NCI-H146 (cell line): ENCODE measurements at places on chromosomes 5 and 9.

DNA sequence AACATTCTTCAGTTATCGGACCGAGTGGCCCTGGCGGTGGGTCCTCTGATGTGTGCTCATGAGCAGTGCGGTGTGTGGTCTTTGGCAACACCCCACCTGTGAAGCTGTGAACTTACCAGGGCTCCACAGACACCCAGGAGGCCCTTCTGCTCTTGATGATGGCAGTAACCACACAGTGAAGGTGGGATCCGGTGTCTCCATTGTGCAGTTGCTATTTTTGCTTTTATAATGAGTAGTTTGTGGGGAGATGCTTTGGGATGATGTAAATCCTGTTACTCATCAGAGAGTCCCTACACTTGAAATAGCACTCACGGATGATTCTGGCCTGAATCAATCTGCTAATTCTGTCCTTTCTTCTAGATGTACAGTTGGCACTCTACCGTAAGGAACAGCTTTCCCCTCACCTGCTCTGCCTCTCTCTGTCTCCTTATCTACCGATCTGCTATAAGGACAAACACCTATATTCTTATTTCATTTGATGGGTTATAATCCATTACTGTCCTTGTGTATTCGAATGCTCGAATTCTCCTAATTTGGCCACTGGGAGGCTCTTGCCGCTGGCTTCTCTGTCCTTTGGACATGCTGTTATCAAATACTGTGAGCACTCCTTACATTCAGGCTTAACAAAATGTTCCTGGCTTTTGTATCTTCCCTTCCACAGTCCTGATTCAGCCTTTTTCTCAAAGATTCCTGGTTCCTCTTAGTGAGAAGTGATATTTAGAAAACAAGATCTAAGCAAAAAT is 20.2 kb downstream of the ATPSCKMT start:
- DNase-seq, result no peak

DNA sequence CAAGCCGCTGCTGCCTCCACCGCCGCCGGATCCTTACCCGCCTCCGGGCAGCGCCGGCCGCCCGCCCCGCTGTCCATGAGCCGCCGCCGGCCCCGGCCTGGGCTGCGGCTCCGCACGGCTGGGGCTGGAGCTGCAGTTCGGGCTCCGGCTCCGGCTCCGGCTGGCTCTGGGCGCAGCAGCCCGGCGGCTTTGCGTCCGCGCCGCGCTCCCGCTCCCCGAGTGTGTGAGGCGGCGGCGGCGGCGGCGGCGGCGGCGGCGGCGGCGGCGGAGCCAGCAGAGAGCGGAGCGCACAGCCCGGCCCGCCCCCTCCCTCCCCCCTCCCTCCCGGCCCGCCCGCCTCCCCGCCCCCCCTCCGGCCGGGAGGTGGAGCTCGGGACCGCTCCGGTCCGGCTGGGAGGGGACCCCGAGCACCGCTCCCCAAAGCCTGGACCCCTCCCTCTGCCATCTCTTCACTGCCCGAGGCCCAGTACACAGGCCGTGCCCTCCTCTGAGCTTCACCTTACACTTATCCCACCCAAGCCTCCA is at the start of gene PCDH1:
Gene PCDH1 (minus strand): TSS at position 225 of the 525 bp plus-strand sequence. CDS start 148 bp downstream, at position 77.
- peak; percentile 50 for DNase-seq

DNA sequence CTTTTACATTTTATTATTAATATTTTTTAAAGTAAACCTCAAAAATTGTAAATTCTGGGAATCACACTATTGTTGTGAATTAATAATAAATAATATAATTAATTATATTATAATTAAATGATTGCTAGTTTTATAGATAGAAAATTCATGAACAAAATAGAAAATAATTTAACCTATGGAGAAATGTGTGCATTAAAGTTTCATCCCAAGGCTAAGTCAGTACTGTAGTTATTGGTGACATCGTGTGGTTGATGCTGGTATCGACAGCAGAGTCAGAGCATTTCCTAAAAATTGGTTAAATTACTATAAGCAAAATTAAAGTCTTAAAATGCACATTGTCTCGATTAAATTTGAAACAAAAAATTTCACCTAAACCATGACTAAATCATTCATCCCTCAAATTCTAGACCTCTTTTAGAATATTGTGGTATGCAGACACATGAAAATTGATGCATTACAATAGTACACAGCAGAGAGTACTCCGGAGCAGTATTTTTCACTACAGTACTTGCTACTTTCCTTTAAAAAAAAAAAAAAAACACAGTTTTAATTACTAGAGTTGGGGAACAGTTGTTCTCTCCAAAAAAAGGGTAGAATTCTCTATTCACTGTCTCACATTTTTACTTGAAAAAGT is 73.9 kb downstream of the RORB start:
- no peak for DNase-seq

DNA sequence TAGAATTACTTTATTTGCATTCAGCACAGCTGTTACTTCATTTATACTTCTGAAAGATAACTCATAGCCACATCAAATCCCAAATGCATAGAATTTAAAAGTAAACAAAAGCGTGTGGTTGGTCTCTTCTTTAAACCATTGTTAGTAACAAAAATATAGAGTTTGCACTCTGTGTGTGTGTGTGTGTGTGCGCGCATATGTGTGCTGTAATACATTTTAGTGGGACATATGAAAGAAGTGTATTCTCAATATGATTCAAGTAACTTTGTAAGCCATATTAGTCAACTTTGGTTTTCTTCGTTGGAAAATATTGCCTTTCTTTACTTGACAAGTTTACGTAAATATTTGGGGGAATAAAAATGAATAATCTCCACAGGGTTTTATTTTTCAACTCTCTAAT is 106.1 kb upstream of the PRRC1 start:
- no peak for DNase-seq
